ENCODE measurements at places on chromosomes 12 and 14. TPM values are rescaled to one million over a fixed set of nuclear protein-coding genes. Genes with fewer than 3 reads are reported as not detected.

- no peak for DNase-seq
These were observed 17.4 kb downstream of the COL2A1 start for GRCh38 chr12:47986832-47987231.

Gene A2ML1
- total RNA-seq = not detected

- no peak for DNase-seq
These were observed 196.2 kb upstream of the ARHGAP5 start for GRCh38 chr14:31880935-31881334.

DNA sequence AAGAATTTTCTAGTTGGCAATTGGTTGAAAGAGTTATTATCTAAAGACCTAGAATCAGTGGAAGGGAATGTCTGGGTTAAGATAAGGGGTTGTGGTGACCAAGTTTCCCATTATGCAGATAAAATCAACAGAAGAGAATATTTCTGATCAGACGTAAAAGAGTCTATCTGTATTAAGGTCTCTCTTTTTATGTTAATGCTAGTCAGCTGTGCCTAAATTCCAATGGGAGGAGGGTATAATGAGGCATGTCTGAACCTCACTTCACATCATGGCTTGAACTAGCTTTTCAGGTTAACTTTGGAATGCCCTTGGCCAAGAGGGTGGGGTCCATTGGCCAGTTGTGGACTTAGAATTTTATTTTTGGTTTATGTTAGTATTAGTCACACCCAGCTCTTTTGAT, 34.3 kb upstream of the CHST11 start:
- DNase-seq = no peak

DNA sequence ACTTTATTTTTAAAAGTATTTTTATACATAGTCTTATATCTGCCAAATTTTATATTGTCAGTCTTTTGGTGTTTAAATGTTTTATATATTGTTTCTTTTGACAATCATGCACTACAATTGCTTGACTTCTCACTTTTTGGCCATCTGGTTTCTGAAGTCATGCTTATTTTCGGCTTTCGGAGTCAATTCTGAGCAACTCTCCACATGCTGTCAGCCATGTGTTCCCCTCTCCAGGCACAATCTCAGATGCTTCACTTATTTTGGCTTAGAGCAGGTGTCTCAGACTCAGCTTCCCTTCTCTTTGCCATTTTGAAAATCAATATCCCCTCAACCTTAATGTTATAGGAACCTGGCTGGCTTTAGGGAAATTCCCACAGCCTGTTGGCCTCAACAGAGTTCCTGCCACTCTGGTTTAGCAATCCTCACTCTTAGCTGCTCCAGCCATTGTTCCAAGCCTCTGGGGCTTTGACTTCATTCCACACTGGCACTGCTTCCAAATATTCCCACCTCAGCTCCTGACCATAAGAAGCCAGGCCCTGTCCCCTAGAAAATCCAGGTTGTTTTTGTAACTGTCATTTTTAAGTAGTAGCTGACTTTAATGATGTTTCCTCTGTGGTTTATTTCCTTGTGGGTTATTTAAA, 125.5 kb upstream of the FAR2 start:
- DNase-seq = no peak

Gene KRT7
- 4.2 TPM for total RNA-seq

GRCh38 chr12:22083167-22083566, 37.1 kb downstream of the CMAS start:
- DNase-seq = no peak

Gene DCN
- 1,081 TPM for total RNA-seq

Gene OR4K13
- total RNA-seq = not detected

GRCh38 chr14:64507376-64508156, 3.0 kb downstream of the ZBTB1 start:
- DNase-seq = no peak

- DNase-seq = no peak
These were observed 18.0 kb downstream of the IGF1 start for GRCh38 chr12:102462386-102462785.

DNA sequence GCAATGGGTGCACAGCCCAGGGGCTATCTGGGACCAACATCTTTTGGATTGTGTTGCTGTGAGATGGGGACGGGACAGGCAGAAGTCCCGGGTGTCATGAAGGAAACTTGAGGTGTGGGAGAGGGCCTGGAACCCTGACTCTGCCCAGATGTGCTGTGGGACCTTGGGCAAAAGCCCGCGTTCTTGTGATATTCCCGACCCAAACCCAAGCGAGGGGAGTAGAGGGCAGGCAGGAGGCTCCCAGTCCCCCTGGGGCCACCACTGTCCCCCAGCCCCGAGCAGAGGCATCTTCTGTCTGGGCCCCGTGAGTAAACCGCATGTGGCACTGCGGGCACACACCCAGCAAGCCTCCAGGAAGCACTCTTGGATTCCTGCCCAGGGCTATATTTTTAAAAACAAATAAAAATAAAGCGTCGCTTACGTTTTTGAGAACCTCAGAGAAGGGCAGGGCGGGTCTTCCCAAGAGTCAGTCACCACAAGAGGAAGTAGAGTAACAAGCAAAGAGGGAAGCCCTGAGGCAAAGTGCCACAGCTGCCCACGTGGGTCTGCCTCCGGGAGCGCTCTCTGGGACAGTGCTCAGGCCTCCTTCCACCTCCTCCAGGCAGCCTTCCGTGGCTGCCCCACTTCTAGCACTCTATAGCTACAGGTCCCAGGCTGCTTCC, 39.5 kb downstream of the BEGAIN start:
- DNase-seq = no peak

Gene SDSL
- 4.8 TPM for total RNA-seq

DNA sequence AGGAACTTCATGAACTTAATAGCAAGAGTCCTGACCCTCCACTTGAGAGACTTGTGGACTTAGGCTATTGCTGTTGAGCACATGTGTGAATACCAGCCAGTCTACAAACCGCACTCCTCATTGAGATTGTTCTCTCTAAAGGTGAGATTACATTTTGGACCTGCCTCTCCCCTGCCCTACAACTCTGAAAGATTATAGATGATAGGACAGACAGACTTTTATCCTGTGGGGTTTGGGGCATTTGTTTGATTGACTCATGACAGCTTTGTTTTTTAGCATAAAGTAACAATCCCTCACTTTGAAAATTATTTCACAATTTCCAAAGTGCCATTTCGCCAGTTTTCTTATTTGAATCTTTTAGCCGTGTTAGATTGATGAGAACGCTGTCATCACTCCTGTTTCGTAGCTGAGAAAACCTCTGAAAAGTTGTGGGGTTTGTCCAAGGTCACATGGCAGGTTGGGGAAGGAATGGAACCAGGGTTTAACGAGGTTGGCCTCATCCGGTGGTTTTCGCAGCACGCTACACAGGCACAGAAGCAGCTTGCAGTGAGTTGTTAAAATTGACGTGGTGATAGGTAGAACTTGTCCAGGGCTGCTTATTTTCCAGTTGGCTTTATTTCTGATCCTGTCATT, 836 bp downstream of the EVL start:
- no peak for DNase-seq

GRCh38 chr12:52323001-52323400, 1.8 kb upstream of the KRT83 start:
- no peak for DNase-seq

Gene TBX5
- total RNA-seq = 2.2 TPM

- DNase-seq = no peak
These were observed 1037.1 kb downstream of the GALC start for GRCh38 chr14:86955771-86956354.

Gene MAGOHB
- 10.9 TPM for total RNA-seq

Gene RD3L
- total RNA-seq = not detected

Gene CLEC4E
- total RNA-seq = 2.3 TPM

GRCh38 chr14:53927171-53927570, 29.5 kb downstream of the BMP4 start:
- no peak for DNase-seq

DNA sequence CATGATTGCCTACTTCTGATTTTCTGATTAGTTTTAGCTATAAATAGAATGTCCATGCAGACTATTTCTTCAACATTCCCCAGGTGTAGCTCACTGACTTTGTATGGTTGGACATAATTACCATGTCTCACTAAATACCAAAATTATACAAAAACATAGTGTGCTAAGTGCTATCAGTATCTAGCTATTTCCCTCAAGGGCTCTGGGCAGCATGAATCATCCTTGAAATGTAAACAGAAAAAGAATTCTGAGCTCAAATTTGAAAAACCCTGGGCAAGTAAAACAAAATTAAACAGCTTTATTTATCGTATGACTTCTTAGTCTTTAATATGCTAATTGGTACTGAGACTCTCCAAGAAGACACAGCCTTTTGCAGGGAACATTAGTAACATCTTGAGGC, 82.9 kb downstream of the SPATA7 start:
- DNase-seq = no peak

Gene SDR9C7
- not detected for total RNA-seq

DNA sequence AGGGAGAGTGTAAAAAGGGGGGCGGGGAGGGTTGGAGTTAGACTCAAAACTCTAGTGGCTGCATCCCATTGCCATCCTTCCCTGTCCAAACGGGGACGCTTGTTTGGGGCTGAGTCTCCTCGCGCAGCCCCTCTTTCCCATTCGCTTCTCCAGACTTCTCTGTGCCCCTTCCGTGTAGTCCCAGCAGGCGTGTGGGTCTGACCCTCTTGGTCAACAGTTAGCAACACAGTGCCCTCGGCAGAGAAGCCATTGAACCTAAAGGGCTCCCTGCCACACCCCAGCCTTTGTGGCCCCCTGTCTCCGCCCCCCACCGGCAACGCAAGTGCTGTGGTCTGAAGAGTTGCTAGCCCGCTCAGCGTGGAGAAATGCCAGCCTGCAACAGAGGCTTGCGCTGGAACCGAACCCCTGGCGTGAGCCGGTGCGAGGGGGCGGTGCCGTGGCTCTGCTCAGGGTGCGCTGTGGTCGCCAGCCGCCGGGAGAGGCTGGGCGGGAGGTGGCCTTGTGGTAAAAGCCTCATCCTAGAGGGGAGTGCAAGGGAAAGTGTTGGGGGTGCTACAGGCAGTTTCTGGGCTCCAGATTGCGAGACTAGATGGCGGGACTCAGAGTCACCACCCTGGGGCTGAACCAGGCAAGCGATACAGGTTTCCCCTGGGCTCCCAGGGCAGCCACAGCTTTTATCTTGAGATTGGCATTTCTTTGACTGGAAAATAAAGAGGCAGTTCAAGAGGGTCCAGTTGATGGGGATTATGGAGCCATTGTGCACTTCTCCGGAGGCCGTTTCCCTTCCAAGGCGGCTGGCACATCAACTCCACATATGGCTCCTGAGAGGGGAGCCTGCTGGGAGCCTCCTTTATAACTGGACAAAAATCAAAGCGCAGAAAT, 2.1 kb downstream of the PLXNC1 start:
- DNase-seq = no peak

Gene MANSC4
- not detected for total RNA-seq

DNA sequence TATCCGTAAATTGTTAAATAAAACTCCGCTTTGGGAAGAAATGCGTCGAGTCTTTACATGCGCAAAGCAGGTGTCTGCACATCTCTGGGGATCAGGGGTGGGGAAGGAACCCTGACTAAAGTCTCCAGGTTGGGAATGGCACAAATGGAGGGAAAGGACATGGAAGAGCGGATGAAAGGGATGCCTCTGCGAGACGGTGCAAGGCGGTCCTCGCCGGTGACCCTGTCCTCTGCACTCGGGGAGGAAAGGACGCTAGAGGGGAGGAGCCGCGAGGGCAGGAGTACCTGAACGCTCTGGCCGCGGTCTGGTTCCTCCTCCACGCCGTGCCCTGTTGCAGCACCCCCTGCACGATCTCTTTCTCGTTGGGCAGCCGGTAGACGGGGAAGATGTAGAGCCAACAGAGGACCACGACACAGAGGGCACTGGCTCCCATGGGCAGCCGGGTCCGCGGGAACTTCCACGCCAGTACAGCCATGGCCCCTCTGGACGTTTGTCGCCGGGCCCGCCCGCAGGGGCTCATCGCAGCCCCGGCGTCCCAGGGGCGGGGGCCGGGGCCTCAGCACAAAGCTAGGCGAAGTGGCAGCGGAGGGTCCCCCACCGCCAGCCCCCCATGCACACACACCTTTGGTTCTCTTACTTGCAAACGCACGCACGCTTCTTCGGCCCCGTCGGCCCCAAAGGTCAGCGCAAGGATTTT, 646 bp downstream of the ST8SIA1 start:
- no peak for DNase-seq

- no peak for DNase-seq
These were observed 8.0 kb downstream of the IL22 start for GRCh38 chr12:68245180-68246021.

Gene SLC39A5
- not detected for total RNA-seq

Gene INSM2
- total RNA-seq = not detected

Gene GYS2
- 11.4 TPM for total RNA-seq

Gene HDAC7
- 77.0 TPM for total RNA-seq

Gene CD27
- total RNA-seq = 2.6 TPM

DNA sequence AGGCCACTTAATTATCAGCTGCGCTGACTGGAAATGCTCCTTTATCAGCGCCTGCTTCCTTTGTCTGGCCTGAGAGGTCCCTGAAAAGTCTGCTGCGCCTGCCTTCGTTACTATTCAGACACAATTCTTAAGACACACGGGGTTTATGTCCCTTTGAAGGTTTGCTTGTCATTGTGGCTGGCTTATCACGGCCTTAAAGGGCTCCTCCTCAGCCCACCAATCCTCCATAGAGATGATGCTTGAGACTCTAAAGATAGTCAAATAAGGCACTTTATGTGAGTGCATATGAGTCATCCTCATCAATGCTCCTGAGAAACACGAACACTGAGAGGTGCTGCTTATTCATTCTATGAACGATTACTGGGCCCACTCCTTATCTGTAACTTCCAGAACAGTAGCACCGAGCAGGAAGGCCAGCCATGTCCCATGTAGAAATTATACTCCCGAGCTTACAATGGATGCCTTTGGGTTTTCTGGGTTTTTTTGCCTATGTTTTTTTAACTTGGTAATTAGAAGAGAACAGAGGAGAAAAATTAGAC, 1268.2 kb upstream of the TMEM132C start:
- no peak for DNase-seq

DNA sequence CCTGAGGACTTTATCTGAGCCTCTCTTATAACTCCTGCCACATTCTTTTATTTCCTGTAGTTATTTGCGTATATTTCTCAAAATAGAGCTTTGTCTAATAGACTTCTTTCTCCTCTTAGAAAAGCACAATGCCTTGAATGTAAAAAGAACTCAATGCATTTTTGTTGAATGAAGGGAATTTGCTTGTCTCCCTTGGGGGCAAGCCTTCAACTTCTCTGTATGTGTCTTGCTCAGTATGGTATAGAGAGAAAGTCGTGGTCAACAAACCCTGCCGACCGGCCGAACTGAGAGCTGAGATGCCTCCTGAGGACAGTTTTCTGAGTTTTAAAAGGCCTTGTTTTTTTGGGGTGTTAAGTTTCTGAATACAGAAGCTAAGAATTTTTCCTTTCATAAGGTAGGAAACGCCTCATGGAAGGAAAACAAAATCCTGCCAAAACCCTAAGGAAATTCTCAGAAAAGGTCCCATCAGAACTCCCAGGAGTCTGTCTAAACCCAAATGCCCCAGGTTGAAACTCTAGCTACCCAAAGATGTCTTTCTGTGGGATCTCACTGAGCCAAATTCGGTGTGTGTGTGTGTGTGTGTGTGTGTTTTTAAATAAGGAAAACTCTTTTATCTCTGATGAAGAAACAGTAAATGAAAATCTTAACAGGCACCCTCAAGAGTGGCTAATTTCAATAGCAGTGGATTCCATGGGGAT, 136.6 kb downstream of the C12orf75 start:
- DNase-seq = no peak

Gene LTBP2
- 34.7 TPM for total RNA-seq

All from breast epithelium (tissue), 4 donors.